NB4 (cell line): ENCODE measurements at places on chromosomes 16 and 17.

DNA sequence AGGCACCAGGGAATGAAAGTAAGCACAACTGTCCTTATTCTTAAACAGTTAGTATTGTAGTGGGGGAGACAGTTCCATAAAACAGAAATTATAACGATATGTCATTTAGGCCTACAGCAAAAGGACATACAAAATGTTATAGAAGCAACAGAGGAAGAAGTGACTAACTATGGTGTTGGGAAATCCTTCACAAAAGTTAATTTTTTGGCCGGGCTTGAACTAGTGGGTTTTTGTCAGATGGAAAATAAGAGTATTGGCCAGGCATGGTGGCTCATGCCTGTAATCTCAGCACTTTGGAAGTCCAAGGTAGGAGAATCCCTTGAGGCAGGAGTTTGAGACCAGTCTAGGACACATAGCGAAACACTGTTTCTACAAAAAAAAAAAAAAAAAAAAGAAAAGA is 127.8 kb downstream of the SSH2 start:
- DNase-seq: peak; percentile 19

GRCh38 chr16:10031473-10031872 is 150.8 kb downstream of the GRIN2A start:
- DNase-seq: no peak

DNA sequence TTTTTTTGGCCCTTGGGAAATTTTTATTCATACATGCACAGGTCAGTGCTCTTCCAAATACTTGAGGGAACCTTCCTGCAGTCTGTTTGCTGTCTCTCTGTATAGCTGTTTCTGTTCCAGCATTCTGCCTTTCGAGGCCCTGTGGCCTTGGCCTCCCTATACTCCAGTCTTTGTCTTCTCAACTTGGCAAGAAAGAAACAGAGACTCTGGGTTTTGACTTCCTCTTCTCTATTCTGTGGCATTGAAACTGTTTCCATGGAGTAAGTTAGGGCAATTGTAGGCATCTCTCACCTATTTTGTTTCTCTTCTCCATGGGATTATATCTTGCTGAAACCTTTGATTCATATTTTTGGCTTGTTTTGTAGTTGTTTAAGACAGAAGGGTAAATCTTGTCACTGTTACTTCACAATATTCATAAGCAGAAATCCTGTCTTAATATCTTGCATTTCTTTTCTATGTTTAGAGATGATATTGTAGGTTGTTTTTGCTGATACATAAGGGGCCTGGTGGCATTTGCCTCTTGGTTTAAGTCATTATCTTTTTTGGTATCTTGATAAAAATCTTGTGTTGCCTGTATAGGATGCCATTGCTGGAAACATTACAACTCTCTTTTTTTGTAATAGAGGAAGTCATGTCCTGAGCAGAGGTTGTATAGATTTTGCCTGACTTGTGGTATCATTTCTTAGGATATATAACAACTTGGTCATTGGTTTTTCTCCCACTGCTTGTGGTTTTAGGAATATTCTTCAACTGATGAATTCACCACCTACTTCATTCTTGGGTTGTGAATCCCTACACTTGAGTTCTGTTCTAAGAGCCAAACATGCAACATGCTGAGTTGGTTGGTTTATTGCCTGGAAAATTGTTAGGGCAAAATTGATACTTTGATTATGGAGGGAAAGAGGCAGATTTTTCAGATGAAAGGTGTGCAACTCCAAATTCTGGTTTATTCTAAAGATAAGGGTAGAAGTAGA is 168.6 kb downstream of the FTO start:
- no peak for DNase-seq

DNA sequence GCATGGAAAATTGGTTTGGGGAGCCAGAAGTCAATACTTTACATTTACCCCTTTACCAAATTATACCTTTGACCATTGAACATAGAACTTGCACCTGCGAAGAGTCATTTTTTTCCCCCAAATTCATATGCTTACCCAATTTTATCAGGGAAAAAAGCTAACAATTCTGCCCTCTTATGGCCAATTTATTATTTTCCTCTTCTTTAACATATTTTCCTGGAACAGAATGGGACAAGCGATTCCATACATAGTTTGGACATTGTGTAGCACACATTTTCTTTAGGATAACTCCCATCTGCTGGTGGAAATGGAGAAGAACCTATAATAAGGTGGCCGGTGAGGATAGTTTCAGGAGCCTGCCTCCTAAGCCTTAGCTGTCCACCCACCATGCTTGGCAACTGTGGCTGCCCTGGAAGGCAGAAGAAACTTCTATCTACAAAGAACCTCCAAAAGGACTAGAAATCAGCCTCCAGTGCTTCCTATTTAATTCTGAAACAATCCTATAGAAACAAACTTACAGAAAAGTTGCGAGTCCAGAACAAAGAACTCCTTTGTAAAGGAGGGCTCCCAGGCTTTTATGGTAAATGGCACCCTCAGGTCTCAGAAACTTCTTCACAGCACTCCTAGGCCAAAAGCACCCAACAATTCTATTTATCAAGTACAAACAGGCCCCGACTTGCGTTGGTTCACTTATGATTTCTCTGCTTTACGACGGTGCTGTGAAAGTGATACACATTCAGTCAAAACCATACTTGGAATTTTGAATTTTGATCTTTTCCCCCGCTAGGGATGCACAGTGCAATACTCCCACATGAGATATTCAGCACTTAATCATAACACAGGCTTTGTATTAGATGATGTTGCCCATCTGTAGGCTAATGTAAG is 64.1 kb upstream of the CACNG4 start:
- no peak for DNase-seq

- DNase-seq: no peak
Observed at GRCh38 chr17:30436729-30437128, 40.5 kb upstream of the GOSR1 start.

- DNase-seq: no peak
Observed at GRCh38 chr16:17409894-17410293, 60.9 kb downstream of the XYLT1 start.

DNA sequence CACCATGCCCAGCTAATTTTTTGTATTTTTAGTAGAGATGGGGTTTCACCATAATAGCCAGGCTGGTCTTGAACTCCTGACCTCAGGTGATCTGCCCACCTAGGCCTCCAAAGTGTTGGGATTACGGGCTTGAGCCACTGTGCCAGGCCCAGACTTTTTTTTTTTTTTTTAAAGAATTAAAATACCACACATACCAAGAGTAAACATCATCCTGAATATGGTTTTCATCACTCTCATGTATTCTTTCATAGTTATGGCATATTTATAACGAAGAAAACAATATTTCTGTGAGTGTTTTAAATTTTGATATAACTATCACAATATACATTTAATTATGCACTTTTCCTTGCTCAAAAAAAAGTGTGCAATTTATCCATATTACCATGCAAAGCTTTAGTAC is 48.2 kb downstream of the MARVELD3 start:
- DNase-seq: no peak

DNA sequence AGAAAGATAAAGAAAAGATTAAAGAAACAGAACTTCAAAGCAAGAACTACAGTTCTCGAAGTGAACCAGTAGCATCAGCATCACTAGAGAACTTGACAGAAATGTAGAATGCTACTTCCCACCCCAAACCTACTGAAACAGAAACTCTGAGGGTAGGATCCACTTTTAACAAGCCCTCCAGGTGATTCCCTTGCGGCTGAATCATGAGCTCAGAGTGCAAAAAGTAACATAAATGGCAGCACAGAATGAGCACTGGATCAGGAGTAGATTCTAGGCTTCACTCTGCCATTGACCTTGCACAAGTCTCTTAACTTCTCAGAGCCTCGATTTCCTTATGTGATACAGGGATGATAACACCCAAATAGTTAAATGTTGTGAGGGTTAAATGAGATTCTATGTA is 5.8 kb downstream of the TOM1L2 start:
- DNase-seq: no peak
